ENCODE measurements at places on chromosomes 6 and 20. TPM values are rescaled to one million over a fixed set of nuclear protein-coding genes. Genes with fewer than 3 reads are reported as not detected.

The MLIP gene
- 2.8 TPM for total RNA-seq

The TFB1M gene
- 13.1 TPM for total RNA-seq

The PET117 gene
- 22.5 TPM for total RNA-seq

The GABBR1 gene
- total RNA-seq: 5.5 TPM

The ZNF334 gene
- total RNA-seq: 0.35 TPM

The PRDM13 gene
- total RNA-seq: not detected

The SUMO4 gene
- total RNA-seq: 1.1 TPM

The NRSN2 gene
- total RNA-seq: 13.2 TPM

The ENPP5 gene
- not detected for total RNA-seq

The PRRT1 gene
- 0.25 TPM for total RNA-seq

The FAM162B gene
- total RNA-seq: not detected

The SCRT2 gene
- not detected for total RNA-seq

The CTAGE9 gene
- not detected for total RNA-seq

The FAM209B gene
- not detected for total RNA-seq

The BHLHE23 gene
- not detected for total RNA-seq

The POM121L2 gene
- not detected for total RNA-seq

The TXLNB gene
- total RNA-seq: 0.73 TPM

The DEFB132 gene
- total RNA-seq: not detected

The GMDS gene
- 7.9 TPM for total RNA-seq

The NKX2-4 gene
- total RNA-seq: 3.9 TPM

The MEP1A gene
- total RNA-seq: not detected

The HTR1B gene
- total RNA-seq: not detected

The FOXS1 gene
- total RNA-seq: 55.5 TPM

The RPN2 gene
- 369 TPM for total RNA-seq

The FAM83C gene
- 0.10 TPM for total RNA-seq

The SDHAF4 gene
- total RNA-seq: 10.6 TPM

The RRP36 gene
- 95.4 TPM for total RNA-seq

The CCN6 gene
- not detected for total RNA-seq

The WFDC5 gene
- total RNA-seq: not detected

The EMILIN3 gene
- total RNA-seq: 12.0 TPM

The TFAP2A gene
- total RNA-seq: 10.6 TPM

The GSTA1 gene
- not detected for total RNA-seq

The ALDH8A1 gene
- total RNA-seq: 0.08 TPM

The PLN gene
- 0.45 TPM for total RNA-seq

The SPTLC3 gene
- total RNA-seq: not detected

The GPX5 gene
- total RNA-seq: not detected

The HCRTR2 gene
- total RNA-seq: 0.04 TPM

The KATNA1 gene
- 39.7 TPM for total RNA-seq

The UNC5CL gene
- total RNA-seq: 0.23 TPM

The KIF25 gene
- 0.51 TPM for total RNA-seq

The TGM3 gene
- total RNA-seq: not detected

The MCHR2 gene
- not detected for total RNA-seq

The GTSF1L gene
- total RNA-seq: not detected

The TMC2 gene
- 0.15 TPM for total RNA-seq

The SIRPG gene
- not detected for total RNA-seq

The CTNNBL1 gene
- total RNA-seq: 85.2 TPM

The RBM12 gene
- total RNA-seq: 137 TPM

The NOL4L gene
- total RNA-seq: 2.4 TPM

The BIRC7 gene
- total RNA-seq: not detected

The SLC52A3 gene
- total RNA-seq: not detected

The TNXB gene
- total RNA-seq: 1.6 TPM

The SMIM29 gene
- total RNA-seq: 3.2 TPM
